Upper lobe of right lung (tissue), 1 donor: ENCODE measurements at places on chromosomes 5 and 9. TPM values are rescaled to one million over a fixed set of nuclear protein-coding genes. Genes with fewer than 3 reads are reported as not detected.

Gene IL5
- total RNA-seq = not detected

Gene CYSRT1
- 0.41 TPM for total RNA-seq

Gene NUTM2G
- not detected for total RNA-seq

Gene NSUN2
- total RNA-seq = 46.4 TPM

Gene LCN15
- total RNA-seq = not detected

Gene GPR150
- total RNA-seq = 0.49 TPM

Gene LRRC19
- total RNA-seq = 0.64 TPM

Gene FOXI1
- not detected for total RNA-seq

Gene TLX3
- total RNA-seq = not detected

Gene FRRS1L
- total RNA-seq = 0.09 TPM

Gene DAPK1
- total RNA-seq = 168 TPM

Gene PCDHB6
- 0.75 TPM for total RNA-seq

Gene ELOVL7
- total RNA-seq = 8.2 TPM

Gene BHMT2
- total RNA-seq = 4.7 TPM

Gene SLC34A3
- total RNA-seq = 0.23 TPM

Gene SLC46A2
- total RNA-seq = 17.0 TPM

Gene SPINK7
- not detected for total RNA-seq

Gene MSANTD3
- 18.1 TPM for total RNA-seq

Gene RLN2
- not detected for total RNA-seq

Gene OTP
- total RNA-seq = not detected

Gene PTGES
- 2.1 TPM for total RNA-seq

Gene POLR3G
- 0.93 TPM for total RNA-seq

Gene CDKN2B-AS1
- 2.3 TPM for total RNA-seq

Gene SEMA5A
- total RNA-seq = 38.9 TPM

Gene TMOD1
- 11.3 TPM for total RNA-seq

Gene GFI1B
- 0.52 TPM for total RNA-seq

Gene PAIP2
- 70.0 TPM for total RNA-seq

Gene SCGB3A2
- 186 TPM for total RNA-seq

Gene IL13
- not detected for total RNA-seq

Gene SKIC3
- total RNA-seq = 68.7 TPM

Gene NRG2
- total RNA-seq = 1.4 TPM

Gene ST8SIA4
- total RNA-seq = 17.8 TPM

Gene P4HA2
- total RNA-seq = 79.0 TPM

Gene FAM81B
- total RNA-seq = not detected

Gene ZCCHC10
- total RNA-seq = 17.0 TPM
